ENCODE measurements at places on chromosomes 4 and X.

- no peak for DNase-seq
Measured at GRCh38 chrX:7266288-7266687, 118.3 kb upstream of the PUDP start.

GRCh38 chr4:8201321-8201781 is 2.3 kb downstream of the SH3TC1 start:
- peak; percentile 41 for DNase-seq

GRCh38 chrX:46477435-46477834 is 67.8 kb downstream of the ZNF674 start:
- no peak for DNase-seq

- DNase-seq: no peak
Measured at GRCh38 chr4:90127706-90128345, 632 bp downstream of the CCSER1 start.

GRCh38 chr4:83780053-83780733 is 244.3 kb downstream of the GPAT3 start:
- no peak for DNase-seq

DNA sequence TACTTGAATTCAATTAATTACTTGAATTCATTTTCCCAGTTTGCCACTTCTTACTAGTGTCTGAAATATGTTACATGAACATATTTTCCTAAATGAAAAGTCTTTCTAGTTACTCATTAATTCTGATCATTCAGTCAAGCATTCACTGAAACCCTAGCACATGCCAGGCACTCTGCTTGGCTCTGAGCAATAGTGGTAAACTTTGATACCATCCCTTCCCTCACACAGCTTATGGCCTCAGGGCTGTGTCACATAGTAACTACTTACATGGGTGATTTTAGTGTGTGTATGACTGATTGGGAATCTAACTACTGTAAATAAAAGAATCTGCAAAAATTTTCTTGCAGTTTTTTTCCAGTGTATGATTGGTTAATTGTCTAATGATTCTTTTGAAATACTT is 32.7 kb downstream of the METAP1 start:
- DNase-seq: no peak

DNA sequence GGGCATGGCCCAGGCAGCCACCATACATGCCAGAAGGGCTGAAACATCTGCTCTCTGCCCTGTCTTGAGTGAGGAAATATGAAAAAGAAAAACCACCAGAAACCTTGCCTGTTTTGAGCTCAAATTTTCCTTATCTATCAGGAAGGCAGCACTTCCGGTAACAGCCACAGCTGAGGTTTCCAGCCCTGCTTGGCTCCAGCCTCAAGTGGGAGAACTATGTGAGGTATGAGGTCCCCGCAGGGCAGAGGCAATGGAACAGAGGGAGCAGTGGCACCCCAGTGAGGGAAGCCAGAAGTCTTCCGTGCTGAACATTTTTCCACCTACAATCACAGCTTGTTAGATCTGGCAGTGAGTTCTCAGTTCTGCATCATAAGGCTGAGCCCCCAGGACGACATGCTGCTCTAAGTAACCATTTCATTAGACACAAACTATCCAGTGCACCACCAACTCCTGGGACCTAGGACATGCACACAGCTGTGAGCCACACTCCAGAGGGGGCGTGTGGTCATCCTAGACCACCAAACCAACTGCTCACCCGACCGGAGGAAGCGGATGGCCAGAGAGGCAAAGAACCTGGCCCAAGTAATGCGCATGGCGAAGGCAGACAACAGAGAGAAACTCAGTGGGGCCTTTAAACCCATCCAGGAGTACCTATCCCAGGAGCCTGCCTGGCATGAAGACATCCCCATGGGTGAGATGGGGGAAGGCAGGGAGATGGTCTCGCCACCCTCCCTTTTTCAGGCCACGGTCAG is 22.6 kb downstream of the WDR1 start:
- DNase-seq: no peak

DNA sequence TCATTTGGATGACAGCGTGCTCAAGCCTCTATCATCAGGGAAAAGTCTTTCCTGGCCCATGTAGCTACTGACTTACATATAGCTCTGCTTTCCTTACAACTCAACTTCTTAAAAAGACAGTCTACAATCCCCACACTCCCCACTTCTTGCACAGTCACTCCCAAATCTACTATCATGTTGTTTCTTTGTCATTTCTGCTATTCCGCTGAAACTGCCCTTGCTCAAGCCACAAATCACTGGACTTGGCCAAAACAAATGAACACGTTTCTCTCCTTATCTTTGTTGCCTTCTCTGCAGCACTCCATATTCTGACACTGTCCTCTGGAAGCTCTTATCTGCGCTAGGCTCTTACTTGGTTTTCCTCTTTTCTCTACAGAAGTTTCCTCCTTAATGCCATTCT is 28.2 kb downstream of the GPRIN3 start:
- DNase-seq: no peak

GRCh38 chr4:2789793-2790582 is 2.9 kb upstream of the SH3BP2 start:
- no peak for DNase-seq

DNA sequence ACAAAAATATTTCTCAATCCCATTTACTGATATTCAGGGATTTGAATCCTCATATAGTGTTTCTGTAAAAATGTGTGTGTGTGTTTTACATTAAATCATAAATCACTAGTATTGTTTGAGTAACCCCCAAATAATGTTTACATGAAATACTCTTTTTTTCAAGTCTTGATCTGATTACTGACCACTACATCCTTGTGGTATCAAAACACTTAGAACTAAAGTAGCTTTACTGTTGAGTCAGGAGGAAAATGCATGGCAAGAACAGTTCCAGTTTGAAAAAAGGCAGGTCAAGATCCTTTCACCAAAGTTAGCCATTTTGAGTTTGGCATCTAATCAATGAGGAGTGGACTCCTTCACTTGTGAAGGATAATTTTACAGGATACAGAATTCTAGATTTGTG is 3.6 kb upstream of the WDR19 start:
- DNase-seq: no peak

DNA sequence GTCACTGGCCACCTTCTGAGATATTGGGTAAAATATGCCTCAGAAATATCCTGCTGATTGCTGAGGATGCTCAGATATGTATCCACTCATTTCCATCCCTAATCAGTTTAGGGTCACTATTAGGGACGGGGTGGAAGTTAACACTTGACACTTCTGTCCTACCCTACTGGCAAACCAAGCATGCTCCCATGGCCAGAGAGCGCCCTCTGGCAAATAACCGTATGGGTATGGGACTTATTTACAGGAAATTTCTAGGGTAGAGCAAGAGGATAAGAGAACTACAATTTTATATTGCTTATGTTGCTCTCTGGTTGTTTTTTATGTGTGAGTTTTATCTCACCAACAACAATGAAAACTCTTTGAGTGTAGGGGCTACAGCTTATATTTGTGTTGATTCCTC is 86.8 kb upstream of the TSPAN7 start:
- no peak for DNase-seq

DNA sequence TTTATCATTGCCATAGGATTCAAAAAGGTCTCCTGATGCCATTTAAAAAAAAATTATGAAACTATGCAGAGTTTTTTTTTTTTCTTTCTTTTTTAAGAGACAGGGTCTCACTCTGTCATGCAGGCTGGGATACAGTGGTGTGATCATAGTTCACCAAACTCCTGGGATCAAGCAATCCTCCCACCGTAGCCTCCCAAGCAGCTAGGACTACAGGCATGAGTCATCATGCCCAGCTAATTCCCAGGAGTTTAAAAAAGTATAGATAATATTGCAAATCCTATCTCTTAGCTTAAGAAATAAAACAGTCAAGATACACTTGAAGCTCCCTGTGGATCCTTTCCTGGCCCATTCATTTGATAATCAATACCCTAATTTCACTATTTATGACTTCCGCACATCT is 58.6 kb upstream of the PRSS48 start:
- no peak for DNase-seq

DNA sequence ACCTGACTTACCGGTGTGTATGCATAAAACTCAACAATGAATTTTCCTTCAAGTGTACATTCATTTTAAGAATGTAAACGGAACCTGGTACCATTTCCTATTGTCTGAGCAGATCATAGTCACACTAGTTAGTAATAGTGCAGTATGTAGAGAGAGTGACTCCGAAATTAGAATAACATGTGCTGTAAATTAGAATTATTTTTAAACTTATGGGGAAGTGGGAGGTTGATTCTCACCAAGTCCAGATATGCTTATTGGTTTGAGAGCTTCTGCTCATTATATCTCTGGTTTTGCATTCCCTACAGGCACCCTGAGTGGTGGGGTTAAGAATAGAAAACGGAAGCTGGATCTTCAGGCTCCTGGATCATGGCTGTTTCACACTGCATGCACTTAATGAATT is 39.6 kb downstream of the KLF3 start:
- peak; percentile 77 for DNase-seq

- peak; percentile 94 for DNase-seq
Measured at GRCh38 chr4:83112231-83112630, 2.3 kb downstream of the PLAC8 start.

GRCh38 chr4:140930557-140930956 is 174.4 kb upstream of the TBC1D9 start:
- no peak for DNase-seq

DNA sequence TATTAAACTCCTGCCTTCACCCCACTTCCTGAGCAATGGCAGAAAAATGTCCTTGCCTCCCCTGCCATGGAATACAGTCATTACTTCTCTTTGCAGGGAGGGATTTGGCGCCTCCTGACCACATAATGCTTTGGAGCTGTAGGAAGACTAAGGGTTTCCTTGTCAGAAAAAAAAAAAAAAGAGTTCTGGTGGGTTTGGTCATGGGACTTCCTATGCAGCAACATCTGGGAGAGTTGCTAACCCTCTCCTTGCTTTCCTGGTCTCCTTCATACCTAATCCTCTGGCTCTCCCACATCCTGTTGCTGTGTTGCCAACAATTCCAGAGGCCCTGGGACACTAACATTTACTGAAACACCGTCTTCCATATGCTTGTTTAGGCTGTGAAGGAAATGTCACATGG is 75.1 kb upstream of the MBNL3 start:
- DNase-seq: no peak

GRCh38 chrX:143094417-143095023 is 68.8 kb downstream of the SPANXN4 start:
- DNase-seq: no peak

DNA sequence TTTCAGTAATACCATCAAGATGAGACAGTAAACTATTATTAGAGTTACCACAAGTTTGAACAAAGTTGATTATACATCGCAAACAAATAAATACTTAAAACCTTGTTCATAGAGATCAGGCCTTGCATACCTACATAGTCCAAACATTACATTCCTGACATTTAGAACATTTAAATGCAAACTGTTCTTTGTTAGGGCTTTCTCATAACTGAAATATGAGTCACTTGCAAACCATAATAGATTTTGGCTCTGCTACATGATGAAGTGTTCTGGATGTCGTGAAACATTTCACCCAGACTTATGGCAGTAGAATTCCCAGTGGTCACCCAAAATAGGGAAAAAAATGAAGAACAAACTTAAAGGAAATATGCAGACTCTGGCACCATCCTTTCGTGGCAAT is 75.0 kb downstream of the FAT4 start:
- DNase-seq: no peak

GRCh38 chrX:136635235-136635634 is 12.7 kb upstream of the CD40LG start:
- peak; percentile 85 for DNase-seq
